ENCODE measurements at places on chromosomes 13 and 19.
A peak's percentile ranks its signal among the peaks of the same experiment; 100 is the strongest.

DNA sequence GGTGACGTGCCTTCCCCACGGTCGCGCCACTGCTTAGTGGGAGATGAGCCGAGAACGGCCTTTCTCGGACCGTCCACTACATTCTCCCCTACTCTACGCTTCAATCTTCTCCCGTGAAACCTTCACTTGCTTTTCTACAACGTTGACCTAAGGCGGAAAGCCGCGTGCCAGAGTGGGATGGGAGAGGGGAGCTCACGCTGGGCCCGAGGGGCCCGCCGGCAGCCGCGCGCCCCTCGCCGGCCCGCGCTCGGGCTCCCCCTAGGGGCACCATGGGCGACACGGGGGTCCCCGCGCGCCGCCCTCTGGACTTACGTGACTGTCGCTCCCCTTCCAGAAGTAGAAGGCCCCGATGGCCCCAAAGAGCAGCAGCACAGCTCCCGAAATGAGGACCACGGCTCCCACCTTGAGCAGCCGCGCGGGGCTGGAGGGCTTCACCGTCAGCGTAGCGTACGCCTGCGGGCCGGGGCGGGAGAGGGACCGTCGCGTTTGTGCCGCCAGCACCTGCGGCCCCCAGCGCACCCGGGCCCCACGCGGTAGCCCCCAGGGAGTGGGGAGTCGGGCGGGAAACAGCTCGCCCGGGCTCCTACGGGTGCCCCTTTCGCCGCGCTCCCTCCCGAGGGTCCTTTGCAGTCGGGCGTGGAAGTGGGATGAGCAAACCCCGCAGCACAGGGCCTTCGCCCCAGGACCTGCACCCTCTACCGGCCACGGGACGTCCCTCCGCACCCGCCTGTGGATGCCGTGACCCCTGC, 727 bp downstream of the CNMD start:
- DNase-seq: no peak

DNA sequence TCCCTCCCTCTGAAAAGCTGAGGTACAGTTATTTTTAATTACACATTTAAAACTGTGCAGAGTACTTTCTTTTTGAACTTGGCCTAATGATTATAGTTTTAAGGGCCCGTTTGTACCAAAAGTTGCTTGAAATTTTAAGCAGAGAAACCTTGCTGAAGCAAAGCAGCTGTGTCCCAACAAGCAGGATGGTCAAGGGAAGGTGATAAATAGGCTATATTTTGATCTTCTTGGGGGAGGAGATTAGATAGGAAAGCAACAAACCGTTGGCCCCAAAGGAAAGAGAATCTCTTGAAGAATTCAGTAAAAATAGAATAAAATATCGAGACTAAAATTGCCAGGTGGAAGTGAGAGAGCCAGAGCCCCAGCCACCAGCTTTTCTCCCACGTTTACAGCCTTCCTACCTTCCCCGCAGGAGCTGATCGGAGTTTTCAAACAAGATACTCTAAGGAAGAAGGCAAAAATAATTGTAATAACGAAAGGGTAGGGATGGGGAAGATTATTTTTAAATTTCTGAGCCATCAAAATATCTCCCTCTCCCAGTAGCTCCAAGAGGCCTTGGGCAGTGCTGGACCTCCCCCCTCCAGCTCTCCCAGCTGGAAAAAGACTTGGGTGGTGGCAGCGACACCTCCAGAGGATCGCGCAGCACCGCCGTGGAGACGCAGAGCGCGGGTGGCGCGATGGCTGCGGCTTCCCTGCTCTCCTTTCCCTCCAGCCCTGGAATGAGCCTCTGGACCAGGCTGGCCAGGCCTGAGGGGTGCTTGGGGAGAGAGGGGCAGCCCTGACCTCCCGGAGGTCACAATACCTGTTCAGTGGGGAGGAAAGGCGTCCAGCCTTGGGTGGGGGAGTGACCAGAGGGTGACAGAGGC, 5.8 kb downstream of the ZIC2 start:
- DNase-seq: no peak

GRCh38 chr19:1624458-1624857, 19.2 kb upstream of the UQCR11 start:
- peak; percentile 37 for DNase-seq

DNA sequence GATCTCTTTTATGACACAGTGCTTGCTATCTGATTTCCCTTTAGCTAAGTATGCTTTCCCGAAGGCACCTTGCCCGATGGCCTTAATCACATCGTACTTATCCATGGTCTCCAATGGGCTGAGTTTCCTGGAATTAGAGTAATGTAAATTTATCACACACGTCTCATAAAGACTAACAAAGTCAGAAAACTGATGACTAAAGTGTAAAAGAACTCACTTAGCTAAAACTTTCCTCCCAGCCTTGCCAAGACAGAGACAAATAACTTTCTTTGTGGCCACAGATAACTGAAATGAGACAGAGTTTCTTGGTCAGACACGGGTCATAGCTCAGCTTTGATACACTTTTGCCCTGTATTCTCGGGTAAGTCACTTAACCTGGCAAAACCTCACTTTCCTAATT, 1.5 kb downstream of the NEK5 start:
- DNase-seq: no peak

GRCh38 chr13:110937511-110938285, 22.8 kb upstream of the ANKRD10 start:
- no peak for DNase-seq

DNA sequence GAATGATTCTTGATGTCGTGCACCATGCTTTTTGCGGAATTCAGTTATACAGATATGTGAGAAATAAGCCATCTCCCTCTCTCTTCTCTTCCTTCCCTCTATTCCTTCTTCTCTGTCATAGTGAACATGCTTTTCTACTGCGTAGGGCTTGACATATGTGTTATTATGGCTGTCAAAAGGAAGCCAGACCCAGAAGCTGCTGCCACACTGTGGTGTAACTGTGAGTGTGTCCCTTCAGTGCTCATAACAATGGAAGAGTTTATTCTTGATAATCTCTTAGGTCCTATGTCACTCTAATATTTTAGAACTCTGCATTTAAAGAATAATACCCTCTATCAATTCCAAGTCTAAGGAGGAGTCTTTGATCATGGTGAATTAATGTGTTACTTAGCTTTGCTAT, 208.9 kb upstream of the TMTC4 start:
- no peak for DNase-seq

DNA sequence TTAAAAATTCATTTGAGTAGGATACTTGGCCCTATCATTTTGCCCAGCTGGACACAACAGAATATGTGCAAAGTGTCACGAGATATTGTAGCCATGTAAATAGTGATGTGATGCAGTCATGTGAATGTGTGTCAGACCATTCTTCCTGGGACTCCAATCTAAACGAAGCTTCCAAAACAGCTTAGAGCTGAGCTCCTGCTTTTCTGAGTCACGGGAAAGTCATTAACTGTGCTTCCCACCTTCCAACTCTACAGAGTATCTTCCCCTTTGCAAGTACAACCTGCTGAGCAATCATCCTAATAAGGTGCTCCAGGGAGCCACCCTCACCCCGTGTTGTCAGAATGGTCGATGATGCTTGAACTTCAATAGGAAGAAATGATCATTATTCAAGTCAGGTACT, 294.7 kb downstream of the MYO16 start:
- peak; percentile 84 for DNase-seq

GRCh38 chr19:8361921-8362793, 1.8 kb upstream of the ANGPTL4 start:
- peak; percentile 99 for DNase-seq

DNA sequence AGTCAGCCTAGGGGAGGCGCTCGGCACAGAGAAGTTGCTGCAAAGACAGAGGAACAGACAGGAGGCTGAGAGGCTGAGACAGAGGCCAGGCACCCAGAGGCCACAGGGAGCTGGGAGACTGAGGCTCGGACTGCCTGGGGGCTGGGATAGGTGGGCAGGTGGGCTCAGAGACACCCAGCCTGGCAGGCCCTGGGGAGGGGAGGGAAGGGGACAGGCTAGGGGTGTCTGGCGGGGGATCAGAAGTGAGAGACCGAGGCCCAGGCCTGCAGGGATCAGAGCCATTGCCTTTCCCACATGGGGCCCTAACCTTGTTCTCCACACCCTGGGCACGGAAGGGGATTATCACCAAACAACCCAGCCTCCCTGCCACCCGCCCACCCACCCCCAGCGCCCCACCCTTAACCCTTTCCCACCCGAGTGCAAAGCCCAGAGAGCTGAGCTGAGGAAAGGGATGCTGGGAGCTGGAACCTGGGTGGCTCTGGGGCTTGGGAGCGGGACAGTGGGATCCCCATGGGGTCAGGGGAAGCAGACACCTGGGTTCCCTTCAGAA, 1.3 kb downstream of the NTN5 start:
- DNase-seq: no peak

- DNase-seq: no peak
Observed at GRCh38 chr19:43444531-43445287, 20.7 kb downstream of the LYPD3 start.

- no peak for DNase-seq
Observed at GRCh38 chr19:50794876-50795663, 4.9 kb downstream of the ACP4 start.

- no peak for DNase-seq
Observed at GRCh38 chr19:12936582-12936981, 1.8 kb upstream of the CALR start.

DNA sequence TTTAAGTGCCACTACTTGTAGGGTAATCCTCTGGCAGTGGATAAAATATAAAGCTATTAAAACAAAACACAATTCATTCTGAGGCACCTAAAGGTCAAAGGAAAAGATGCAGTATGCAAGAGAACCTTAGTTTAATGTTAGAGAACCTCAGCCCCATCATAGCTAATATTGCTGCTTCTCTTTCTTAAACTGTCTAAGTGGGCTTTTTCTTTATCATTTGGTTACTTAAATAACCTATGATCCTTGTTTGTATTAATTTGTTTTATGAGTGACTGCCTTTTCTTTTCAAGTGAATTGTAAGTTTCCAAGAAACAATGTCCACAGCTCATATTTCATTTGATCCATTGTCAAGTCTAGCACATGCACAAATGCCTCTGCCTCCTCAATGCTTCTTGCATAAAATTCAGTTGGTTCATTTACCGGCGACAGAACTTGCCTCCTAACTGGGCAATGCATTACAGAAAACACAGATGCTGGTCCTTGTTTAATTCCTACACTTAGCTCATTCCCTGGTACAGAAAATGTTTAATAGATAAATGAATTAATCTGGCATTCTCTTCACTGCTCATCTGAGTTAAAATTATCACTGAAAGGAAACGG, 1049.8 kb downstream of the OLFM4 start:
- no peak for DNase-seq

DNA sequence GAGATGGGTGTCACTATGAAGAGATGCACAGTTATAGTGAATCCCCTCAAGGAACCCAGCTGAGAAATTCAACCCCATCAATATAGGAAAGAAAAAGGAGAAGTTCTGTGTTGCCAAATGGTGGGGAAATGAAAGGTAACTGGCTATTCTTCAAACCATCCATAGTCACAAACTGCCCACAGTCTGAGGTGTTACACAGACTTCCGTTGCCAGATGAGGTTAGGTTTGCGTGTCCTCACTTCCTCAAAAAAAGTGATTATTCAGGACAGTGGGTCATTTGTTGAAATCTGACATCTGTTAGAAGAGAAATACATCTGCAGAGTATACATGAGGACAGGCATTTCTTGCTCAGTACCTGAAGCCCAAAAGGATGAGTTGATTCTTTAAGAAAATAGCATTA, 9.0 kb downstream of the SIGLEC5 start:
- DNase-seq: no peak

DNA sequence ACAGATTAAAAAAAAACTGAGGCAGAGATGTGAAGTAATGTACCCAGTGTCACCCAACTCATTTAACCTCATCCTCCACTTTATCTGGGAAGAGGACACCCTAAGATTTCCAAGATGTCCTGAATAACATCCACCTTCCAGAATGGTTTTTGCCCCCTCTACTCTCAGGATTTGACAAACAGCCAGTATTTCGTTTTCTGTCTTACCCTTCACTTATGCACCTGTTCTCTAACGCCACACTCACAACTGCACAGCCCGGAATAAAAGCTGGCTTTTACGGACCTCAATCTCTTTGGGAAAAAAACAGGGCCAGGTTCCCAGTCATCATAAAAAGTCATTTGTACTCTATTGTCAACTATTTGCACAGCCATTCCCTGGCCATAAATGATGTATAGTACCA, 21.2 kb upstream of the CEACAM6 start:
- no peak for DNase-seq

- no peak for DNase-seq
Observed at GRCh38 chr19:7385062-7385461, 36.3 kb downstream of the ARHGEF18 start.

- peak; percentile 57 for DNase-seq
Observed at GRCh38 chr13:110593430-110594130, 21.8 kb upstream of the NAXD start.

DNA sequence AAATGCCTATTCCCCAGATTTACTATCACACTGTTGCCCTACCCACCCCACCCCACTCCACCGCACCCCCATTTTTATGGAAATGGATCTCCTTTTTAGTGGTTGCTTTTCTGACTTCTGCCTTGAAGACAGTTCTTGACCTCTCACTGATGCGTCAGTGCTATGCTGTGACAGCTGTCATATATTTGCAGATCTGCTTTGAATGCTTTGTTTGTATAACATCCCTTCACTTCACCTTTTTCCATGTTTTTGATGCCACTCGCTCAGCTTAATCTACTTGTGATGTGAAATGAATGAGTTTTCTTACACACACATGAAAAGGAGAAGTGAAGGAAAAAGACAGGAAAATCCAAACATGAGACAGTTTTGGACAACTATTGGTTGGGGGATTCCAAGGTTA, 731.0 kb downstream of the SLITRK6 start:
- no peak for DNase-seq

DNA sequence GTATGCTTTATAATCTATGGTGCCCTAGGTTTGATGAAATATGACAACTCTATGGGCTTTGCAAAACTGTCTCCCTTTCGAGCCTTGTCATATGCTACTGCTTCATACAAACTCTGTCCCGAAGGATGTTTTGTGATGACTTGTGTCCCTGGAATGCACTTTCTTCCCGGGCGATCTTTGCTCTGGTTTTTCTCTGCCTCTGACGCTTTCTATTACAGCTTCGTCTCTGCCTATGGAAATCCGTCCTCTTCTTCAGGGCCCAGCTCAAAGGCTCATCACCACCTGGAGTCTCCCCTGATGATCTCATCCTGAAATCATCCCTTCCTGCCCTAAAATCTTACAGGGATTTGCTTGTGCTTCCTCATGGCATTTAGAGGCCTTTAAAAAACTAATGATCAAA, 191.5 kb upstream of the KL start:
- peak; percentile 95 for DNase-seq

- DNase-seq: no peak
Observed at GRCh38 chr19:47786566-47786965, 8.1 kb downstream of the SELENOW start.

DNA sequence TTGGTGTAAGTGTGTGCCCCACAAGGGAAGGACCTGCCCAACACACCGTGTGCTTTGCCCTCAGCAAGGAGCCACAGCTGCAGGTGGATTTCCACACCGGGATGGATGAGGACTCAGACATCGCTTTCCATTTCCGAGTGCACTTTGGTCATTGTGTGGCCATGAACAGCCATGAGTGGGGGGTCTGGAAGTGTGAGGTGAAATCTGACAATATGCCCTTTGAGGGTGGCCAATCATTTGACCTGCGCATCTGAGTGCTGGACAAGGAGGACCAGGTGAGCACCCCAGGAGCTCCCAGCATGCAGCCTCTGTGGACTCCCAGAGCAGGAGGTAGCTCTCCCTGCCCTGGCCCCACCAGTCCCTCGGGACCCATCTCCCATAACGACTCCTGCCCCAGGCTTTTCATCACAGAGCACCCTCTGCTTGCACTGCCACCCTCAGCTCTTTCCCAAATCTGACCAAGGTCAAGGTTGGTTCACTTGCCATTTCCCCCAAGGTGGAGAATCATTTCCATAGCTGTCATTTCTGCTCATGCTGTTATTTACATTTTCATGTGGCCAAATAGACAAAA, 13.2 kb upstream of the EID2 start:
- no peak for DNase-seq

- DNase-seq: peak; percentile 26
Observed at GRCh38 chr19:48351341-48351752, 12.4 kb downstream of the TMEM143 start.
